ENCODE measurements at places on chromosomes 7 and 10.

GRCh38 chr10:4943821-4944220 is 19.4 kb upstream of the AKR1C1 start:
- no peak for DNase-seq

DNA sequence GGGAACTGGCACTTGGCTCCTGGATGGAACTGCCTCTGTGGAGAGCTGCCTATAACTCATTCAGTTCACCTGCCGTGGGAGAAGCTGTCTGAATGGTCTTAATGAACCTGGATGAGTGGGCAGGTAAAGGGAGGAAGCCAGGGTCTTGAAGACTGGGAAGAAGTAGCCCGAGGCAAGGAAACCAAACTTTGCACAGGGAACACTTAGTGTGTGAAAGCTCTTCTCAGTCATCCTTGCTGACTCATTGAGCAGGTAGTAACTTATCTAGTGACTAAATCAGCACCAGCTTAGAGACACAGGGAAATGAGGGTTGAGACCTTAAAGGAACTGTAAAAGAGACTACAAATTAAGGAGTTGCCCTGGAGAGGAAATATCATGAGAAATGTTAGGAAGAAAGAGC is 9.9 kb downstream of the LRRC4 start:
- no peak for DNase-seq

DNA sequence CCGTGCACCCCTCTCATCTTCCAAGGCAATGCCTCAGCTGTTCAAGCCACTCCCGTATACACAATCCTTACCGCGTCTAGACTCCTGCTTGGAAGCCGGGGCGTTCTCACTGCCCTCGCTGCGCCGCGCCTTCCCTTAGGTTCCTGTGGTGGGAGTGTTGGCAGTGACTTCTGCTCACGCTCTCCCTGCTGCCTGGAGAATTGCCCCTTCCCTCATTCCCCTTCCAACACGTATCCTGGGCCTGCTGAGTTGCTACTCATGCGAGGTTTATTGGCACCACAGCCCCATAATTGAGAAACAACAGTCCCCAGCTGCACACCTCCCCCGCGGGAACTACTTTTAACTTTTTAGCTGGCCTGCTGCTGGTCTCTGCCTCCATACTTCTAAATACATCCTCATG is 31.9 kb downstream of the RBM17 start:
- no peak for DNase-seq

GRCh38 chr10:78972160-78972946 is 96.4 kb upstream of the ZMIZ1 start:
- DNase-seq, result no peak

DNA sequence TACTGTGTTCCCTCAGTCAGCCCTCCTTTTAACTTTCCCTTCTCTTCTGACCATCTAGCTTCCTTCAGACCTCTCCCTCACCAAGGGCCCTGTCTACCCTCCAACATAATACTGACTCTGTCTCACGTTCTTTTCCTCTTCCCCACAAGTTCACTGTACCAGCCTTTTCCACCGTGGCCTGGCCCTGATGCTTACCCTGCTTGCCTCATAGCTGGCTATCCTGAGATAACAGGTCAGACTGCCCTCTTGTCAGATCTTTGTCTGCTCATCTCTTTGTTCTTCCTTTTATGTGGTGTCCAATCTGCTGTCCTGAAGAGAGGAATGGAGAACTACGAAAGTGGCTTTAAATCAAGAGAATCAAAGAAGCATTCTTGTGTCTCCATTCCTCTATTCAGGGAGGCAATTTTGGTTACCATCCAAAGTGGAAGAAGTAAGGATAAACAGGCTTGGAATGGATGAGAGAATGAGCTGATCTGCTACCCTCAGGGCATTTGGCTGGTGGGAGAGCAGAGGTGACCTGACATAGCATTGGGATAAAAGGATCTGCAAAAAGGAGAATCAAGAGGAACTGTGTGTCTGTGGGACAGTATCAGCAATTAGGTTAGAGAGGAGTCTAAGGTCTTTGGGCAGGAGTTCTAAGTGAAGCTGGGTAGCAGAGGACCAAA is 8.1 kb downstream of the BTAF1 start:
- no peak for DNase-seq
